ENCODE measurements at places on chromosomes 6 and 20. TPM values are rescaled to one million over a fixed set of nuclear protein-coding genes. Genes with fewer than 3 reads are reported as not detected.

The C6orf118 gene
- total RNA-seq: not detected

DNA sequence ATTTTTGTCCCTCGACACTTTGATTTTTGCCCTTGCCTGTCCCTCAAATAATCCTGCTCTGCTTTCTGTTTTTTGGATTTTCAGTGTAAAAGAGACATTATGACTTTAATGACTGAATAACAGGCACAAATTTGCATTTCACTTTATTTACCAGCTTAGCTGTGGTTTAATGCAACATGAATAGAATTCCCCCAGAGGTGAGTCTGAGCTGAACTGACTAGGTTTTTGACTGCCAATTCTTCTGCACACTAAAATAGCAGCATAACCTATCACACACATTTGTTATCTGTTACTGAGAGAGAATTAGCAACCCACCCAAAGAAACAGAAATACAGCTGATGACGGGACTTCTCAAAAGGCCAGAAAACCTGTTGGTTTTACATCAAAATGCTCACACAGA, 3.9 kb upstream of the RBM24 start:
- no peak for DNase-seq

The ANKS1A gene
- 6.9 TPM for total RNA-seq

DNA sequence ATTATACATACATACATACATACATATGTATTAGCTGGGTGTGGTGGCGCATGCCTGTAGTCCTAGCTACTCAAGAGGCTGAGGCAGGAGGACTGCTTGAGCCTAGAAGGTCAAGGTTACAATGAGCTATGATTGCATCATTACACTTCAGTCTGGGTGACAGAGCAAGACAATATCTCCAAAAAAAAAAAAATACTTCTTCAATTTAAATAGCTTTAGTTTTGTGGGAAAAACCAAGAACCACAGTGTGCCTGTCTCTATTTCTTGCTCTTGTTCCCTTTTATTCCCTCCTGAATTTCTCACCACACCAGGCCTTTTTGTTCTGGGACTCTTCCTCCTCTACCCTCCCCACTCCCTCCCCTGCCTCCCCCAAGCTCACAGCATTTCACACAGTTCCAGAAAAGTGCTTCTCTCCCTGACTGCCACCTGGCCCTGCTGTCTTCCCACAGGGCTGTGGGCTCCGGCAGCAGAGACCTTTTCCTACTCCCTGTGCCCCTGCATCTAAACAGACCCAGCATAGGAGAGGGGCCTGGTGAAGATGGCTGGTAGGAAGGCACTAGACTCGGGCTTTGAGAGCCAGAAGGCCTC, 1.3 kb downstream of the C20orf203 start:
- no peak for DNase-seq

The GPR6 gene
- total RNA-seq: not detected

DNA sequence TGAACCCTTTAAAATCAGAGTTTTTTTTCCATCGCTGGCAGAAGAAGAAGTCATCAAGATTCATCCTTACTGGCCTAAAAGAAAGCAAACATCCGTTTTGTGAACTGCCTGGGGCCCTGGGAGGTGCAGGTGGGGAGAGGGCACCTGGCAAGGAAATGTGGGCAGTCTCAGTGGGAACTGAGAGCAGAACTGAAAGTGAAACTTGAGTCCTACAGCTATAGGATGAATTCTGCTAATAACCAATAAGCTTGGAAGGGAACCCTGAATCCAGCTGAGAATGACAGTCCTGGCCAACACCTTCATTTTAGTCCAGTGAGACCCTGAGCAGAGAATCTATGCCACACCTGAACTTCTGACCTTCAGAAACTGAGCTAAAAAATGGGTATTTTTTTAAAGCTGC, 130.1 kb upstream of the ASCC3 start:
- DNase-seq: no peak

- no peak for DNase-seq
These were observed 14.5 kb downstream of the ASF1A start for GRCh38 chr6:118908441-118908840.

GRCh38 chr6:144793744-144794143, 508.6 kb downstream of the UTRN start:
- DNase-seq: no peak

The FAM217A gene
- not detected for total RNA-seq

DNA sequence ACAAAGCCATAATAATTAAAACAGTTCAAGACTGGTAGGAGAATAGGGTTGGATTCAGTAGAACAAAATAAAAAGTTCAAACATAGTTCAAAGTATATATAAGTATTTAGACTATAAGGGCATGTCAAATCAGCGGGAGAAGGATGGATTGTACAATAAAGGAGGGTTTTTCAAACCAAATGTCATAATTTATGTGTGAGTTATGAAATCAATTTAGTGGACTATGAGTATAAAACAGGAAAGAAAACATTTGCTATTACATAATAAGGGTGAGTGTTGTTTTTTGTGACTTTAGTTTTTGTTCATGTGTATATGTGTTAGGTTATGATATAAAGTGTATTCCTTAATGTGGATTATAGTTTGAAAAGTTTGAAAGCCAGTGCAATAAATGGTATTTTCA, 10.6 kb downstream of the ORC3 start:
- no peak for DNase-seq

DNA sequence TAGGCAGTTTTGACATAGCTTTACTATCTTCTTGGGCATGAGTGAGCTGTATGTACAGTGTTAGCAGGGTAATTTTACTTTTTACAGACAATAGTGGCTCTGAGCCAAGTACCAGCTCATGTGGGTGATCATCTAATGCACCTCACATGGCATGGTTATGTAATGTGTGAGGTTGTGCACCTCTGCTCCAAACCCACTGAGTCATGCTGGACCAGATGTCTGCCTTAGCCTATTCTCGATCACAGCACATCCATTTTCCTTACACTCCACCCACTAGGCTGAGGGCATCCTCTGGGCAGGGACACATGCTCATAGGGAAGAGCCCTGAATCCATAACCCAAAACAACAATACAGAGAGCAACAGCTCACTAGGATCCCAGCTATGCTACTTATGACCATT, 71.6 kb upstream of the FBXL4 start:
- no peak for DNase-seq

Measured in CD4-positive, alpha-beta T cell (primary cell).